SK-N-SH (cell line): ENCODE measurements at places on chromosomes 11 and 22.

DNA sequence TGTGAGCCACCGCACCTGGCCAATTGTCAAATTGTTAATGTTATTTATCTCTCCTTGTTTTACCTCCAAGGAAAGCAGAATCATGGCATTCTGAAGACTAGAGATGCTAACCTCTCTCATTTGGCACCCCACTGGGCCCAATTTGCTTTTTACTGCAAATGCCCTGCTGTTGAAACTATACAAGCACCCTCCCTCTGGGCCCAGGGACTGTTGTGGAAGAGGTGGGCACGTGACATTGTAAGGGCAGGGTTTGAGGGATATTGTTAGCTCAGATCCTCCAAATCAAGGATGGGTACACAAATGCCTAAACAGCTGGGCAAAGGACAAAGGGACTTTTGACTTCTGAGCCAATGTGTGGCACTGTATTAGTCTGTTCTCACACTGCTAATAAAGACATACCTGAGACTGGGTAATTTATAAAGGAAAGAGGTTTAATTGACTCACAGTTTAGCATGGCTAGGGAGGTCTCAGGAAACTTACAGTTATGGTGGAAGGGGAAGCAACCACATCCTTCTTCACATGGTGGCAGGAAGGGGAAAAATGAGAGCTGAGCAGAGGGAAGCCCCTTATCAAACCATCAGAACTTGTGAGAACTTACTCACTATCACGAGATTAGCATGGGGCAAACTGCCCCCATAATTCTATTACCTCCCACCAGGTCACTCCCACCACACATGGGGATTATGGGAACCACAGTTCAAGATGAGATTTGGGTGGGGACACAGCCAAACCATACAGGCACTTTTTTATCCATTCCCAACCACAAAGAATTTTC lies 6.5 kb upstream of the ALDH3B2 start:
- no peak for DNase-seq

GRCh38 chr11:86670911-86671310 lies 1.5 kb downstream of the ME3 start:
- DNase-seq: no peak

DNA sequence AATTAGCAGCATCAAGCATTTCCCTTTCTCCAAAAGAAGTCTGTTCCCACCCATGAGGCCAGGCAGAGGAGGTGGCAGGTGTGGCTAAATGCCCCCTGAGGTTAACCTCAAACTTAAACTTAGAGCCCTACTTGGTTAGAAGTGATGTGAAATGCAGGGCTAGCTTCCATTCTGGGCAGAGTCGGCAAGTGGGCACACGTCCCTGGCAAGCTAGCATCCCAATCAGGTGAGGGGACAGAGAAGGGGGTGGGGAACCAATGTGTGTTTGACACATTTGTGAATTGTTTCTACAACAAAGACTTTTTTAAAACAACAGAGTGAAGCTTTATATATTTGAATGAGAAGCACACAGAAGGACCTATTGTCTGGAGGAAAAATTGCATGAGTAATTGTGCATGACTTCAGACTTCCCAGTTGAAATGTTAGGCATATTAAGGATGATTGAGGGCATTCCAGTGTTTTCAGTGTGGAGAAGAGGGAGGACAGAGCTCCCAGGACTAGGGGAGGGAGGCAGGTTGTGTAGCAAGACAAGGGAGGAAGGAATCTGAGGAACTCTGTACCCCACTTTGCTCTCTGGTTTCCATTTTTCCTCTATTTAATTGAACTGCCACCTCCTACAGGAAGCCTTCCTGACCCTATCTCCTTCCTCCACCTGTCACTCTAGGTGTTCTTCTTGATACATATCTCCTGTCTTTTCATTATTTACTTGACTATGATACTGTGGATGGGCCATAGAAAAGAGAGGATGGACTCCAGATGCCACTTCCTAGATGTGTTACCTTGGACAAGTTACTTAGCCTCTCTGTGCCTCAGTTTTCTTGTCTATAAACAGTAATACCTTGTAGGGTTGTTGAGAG lies 83.3 kb upstream of the PICALM start:
- DNase-seq: no peak

GRCh38 chr22:48781868-48782267 lies 1045.8 kb downstream of the BRD1 start:
- DNase-seq: no peak

- DNase-seq: peak; percentile 12
Observed at GRCh38 chr11:124760806-124761205, 1.3 kb downstream of the ESAM start.
